CD4-positive, alpha-beta memory T cell (primary cell): ENCODE measurements at places on chromosomes 6 and 20. TPM values are rescaled to one million over a fixed set of nuclear protein-coding genes. Genes with fewer than 3 reads are reported as not detected.

- no peak for DNase-seq
- H3K27me3 ChIP-seq: no peaks in the 10 kb centered on the region
- H3K36me3 ChIP-seq: no peaks in the 10 kb centered on the region
- no peaks in the 10 kb centered on the region for H3K4me1 ChIP-seq
- H3K27ac ChIP-seq: no peak overlapping the region
Measured at GRCh38 chr6:79686707-79687309, 55.7 kb downstream of the SH3BGRL2 start.

DNA sequence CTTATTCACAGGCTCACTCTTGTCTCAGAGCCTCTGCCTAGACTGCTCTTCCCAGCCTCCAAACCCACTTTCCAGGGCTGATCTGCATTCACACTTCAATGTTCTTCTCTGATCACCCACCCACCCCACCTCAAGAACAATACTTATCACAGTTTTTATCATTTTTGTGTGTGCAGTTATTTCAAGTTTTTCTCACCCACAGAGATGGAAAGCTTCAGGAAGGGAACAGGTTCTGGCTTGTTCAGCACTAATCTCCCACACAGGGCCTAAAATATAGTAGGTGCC lies 160.9 kb downstream of the MRPL14 start:
- H3K27ac ChIP-seq: no peak overlapping the region
- H3K4me3 ChIP-seq: no peak overlapping the region
- H3K4me1 ChIP-seq: no peaks in the 10 kb centered on the region
- no peaks in the 10 kb centered on the region for H3K36me3 ChIP-seq
- no peak for DNase-seq
- no peaks in the 10 kb centered on the region for H3K27me3 ChIP-seq

The GHRH gene
- not detected for polyA plus RNA-seq

- H3K27ac ChIP-seq: no peak overlapping the region
- no peak overlapping the region for H3K4me3 ChIP-seq
- H3K27me3 ChIP-seq: no peaks in the 10 kb centered on the region
Measured at GRCh38 chr6:155530219-155530834, 74.7 kb upstream of the NOX3 start.

GRCh38 chr20:48706116-48706656 lies 121.6 kb downstream of the PREX1 start:
- H3K36me3 ChIP-seq: peaks cover 45% of the 10 kb centered on the region
- H3K4me1 ChIP-seq: peaks cover 41% of the 10 kb centered on the region
- H3K27me3 ChIP-seq: no peaks in the 10 kb centered on the region
- no peak for DNase-seq

- no peaks in the 10 kb centered on the region for H3K27me3 ChIP-seq
- no peaks in the 10 kb centered on the region for H3K36me3 ChIP-seq
- H3K4me1 ChIP-seq: no peaks in the 10 kb centered on the region
Measured at GRCh38 chr6:82607998-82608725, 244.5 kb downstream of the TPBG start.

The SRMS gene
- not detected for polyA plus RNA-seq

GRCh38 chr20:34179637-34180360 lies 61.4 kb upstream of the ASIP start:
- no peak for DNase-seq
- no peaks in the 10 kb centered on the region for H3K27me3 ChIP-seq
- H3K4me3 ChIP-seq: no peak overlapping the region
- no peak overlapping the region for H3K27ac ChIP-seq

GRCh38 chr20:48718786-48719578 lies 108.8 kb downstream of the PREX1 start:
- H3K4me3 ChIP-seq: no peak overlapping the region
- DNase-seq: peak; percentile 36
- H3K4me1 ChIP-seq: peaks cover 100% of the 10 kb centered on the region
- H3K27me3 ChIP-seq: no peaks in the 10 kb centered on the region
- H3K27ac ChIP-seq: peak overlapping the region; percentile 41

DNA sequence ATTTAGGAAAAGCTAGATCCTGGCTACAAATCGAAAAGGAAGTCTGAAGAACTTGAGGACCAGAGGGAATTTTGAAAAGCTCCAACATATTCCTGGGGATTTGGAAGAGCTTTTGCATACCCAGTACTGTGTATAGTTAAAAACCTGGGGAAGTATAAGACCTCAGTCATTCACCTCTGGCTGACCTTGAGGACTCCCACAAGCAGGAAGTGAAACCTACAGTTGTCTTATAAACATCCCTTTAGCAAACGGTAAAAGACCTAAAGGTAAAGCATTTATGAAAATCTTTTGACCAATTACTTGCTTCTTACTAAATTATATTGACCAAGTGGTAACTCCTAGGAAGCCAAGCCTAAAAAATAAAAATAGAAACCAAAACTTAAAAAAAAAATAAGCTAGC lies 175.0 kb downstream of the HAO1 start:
- DNase-seq: no peak
- H3K27ac ChIP-seq: no peak overlapping the region
- no peaks in the 10 kb centered on the region for H3K27me3 ChIP-seq
- H3K4me3 ChIP-seq: no peak overlapping the region

DNA sequence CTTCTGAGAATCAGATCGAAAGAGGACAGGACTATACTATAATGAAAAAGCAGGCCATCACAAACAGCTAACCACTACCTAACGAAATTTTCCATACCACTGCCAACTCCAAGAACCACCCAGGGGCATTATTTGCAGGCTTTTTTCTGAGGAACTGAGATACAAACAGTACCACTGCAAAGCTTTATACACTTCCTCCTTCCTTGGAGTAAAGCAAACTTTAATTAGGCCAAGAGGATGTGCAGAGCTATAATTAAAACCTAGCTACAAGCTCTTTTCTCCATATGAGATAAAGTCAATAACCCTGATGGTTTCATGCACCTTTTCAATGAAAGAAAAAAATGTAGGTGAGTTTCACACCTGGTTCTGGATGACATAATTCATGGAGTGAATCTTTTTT lies 68.5 kb downstream of the ELOVL5 start:
- peaks cover 6% of the 10 kb centered on the region for H3K36me3 ChIP-seq
- H3K27ac ChIP-seq: no peak overlapping the region
- H3K4me3 ChIP-seq: no peak overlapping the region

The IMPG1 gene
- polyA plus RNA-seq: not detected

GRCh38 chr6:119541132-119541905 lies 191.8 kb upstream of the MAN1A1 start:
- no peaks in the 10 kb centered on the region for H3K27me3 ChIP-seq
- H3K4me1 ChIP-seq: no peaks in the 10 kb centered on the region
- H3K36me3 ChIP-seq: no peaks in the 10 kb centered on the region
- H3K27ac ChIP-seq: no peak overlapping the region
- H3K4me3 ChIP-seq: no peak overlapping the region
- no peak for DNase-seq

DNA sequence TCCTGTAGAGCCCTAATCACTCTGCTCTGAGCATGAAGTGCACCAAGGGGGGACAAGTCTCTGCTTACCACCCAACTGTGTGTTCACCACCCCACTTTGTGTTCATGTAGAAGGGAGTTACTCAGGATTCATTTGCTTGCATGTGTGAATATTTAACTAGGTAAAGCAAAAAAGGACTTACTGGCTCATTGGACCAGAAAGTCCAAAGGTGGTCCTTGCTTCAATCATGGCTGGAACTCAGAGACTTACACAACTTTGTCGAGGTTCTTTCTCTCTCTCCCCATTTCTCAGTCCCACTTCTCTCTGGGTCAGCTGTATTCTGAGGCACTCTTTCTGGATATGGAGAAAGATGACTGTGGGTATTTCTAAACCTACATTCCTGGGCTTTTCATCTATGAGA lies 4.0 kb downstream of the TMEM200A start:
- no peak overlapping the region for H3K4me3 ChIP-seq
- DNase-seq: no peak
- no peak overlapping the region for H3K27ac ChIP-seq
- H3K27me3 ChIP-seq: no peaks in the 10 kb centered on the region
- peaks cover 28% of the 10 kb centered on the region for H3K4me1 ChIP-seq

DNA sequence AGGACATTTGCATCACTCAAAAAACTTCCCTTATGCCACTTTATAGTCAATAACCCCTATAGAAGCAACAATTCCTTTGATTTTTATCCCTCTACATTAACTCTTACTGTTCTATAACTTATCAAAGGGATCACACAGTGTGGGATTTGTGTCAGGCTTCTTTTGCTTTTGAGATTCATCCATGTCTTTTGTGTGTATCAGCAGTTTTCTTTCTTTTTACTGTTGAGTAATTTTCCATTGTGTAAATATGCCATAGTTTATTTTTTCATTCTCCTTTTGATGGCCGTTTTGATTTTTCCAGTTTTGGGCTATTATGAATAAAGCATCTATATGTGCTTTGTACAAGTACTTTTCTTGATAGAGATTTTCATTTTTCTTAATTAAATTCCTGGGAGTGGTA lies 657.9 kb downstream of the EPM2A start:
- H3K36me3 ChIP-seq: no peaks in the 10 kb centered on the region
- no peak overlapping the region for H3K4me3 ChIP-seq
- no peaks in the 10 kb centered on the region for H3K4me1 ChIP-seq
- no peak for DNase-seq

The PACRG gene
- 0.21 TPM for polyA plus RNA-seq

- no peaks in the 10 kb centered on the region for H3K27me3 ChIP-seq
- no peak overlapping the region for H3K4me3 ChIP-seq
- DNase-seq: no peak
- H3K36me3 ChIP-seq: no peaks in the 10 kb centered on the region
- H3K4me1 ChIP-seq: no peaks in the 10 kb centered on the region
Measured at GRCh38 chr6:119533603-119534279, 184.2 kb upstream of the MAN1A1 start.

GRCh38 chr20:36062799-36063198 lies 91.7 kb upstream of the EPB41L1 start:
- DNase-seq: no peak
- H3K4me1 ChIP-seq: peaks cover 11% of the 10 kb centered on the region
- H3K36me3 ChIP-seq: no peaks in the 10 kb centered on the region
- H3K27ac ChIP-seq: no peak overlapping the region
- no peak overlapping the region for H3K4me3 ChIP-seq
- H3K27me3 ChIP-seq: no peaks in the 10 kb centered on the region

The PTCHD4 gene
- not detected for polyA plus RNA-seq

The HS3ST5 gene
- not detected for polyA plus RNA-seq

GRCh38 chr6:149218471-149218870 lies 99.0 kb upstream of the TAB2 start:
- H3K4me3 ChIP-seq: no peak overlapping the region
- H3K27ac ChIP-seq: no peak overlapping the region
- peaks cover 14% of the 10 kb centered on the region for H3K4me1 ChIP-seq
- H3K36me3 ChIP-seq: no peaks in the 10 kb centered on the region
- H3K27me3 ChIP-seq: no peaks in the 10 kb centered on the region

The PBOV1 gene
- not detected for polyA plus RNA-seq

- H3K27ac ChIP-seq: peak overlapping the region; percentile 76
- no peaks in the 10 kb centered on the region for H3K36me3 ChIP-seq
- peaks cover 78% of the 10 kb centered on the region for H3K4me1 ChIP-seq
- H3K27me3 ChIP-seq: no peaks in the 10 kb centered on the region
- H3K4me3 ChIP-seq: peak overlapping the region; percentile 36
- DNase-seq: peak; percentile 41
Measured at GRCh38 chr6:31402324-31403282, 792 bp upstream of the MICA start.

The RNF182 gene
- not detected for polyA plus RNA-seq

- H3K36me3 ChIP-seq: no peaks in the 10 kb centered on the region
- H3K4me1 ChIP-seq: no peaks in the 10 kb centered on the region
- H3K27ac ChIP-seq: no peak overlapping the region
- no peak overlapping the region for H3K4me3 ChIP-seq
Measured at GRCh38 chr20:10609276-10609675, 64.5 kb downstream of the JAG1 start.

The F13A1 gene
- polyA plus RNA-seq: 0.06 TPM
